ENCODE measurements at places on chromosomes 4 and X.

DNA sequence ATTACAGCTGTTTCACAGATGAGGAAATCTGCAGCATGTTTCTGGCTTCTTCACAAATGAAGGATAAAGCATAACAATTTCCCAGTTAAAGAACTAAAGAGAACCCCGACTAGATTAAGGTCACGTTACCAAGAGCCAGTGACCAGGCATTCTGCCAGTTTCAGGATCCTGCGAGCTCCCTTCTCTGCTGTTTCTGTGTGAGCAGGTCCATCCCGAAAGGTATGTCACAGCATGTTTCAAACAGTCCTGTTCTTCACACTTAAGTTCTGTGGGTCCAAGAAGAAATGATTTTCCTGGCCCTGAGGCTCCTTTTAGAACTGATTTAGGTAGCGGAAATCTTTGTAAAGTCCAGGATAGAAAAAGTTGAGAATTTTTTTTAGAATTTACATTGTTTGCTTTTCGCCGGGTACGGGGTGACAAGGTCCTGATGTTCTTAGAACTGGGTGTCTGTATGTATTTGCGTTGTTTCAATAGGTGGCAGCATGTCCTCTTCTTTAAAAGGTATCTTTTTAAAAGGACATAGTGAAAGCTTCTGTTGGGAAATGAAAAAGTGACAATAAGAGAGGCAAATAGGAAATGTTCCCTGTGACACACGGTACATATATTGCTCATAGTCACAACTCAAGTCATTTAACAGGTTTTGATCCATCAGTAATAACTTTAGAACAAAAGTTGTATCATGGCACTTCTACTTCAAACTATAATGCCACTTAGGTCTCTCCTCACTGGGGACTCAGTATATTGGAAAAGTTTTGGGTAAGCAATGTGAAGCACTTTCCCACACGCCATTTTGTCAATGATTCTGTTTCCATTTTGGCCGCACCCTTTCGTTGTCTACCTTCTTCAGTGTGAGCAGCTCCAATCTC lies 18.4 kb downstream of the IL21 start:
- DNase-seq, result no peak

- DNase-seq, result no peak
Observed at GRCh38 chr4:78459327-78459726, 92.2 kb upstream of the ANXA3 start.

- no peak for DNase-seq
Observed at GRCh38 chr4:184473499-184474262, 669 bp downstream of the IRF2 start.

GRCh38 chrX:114959729-114960128 lies 57.7 kb downstream of the IL13RA2 start:
- no peak for DNase-seq

DNA sequence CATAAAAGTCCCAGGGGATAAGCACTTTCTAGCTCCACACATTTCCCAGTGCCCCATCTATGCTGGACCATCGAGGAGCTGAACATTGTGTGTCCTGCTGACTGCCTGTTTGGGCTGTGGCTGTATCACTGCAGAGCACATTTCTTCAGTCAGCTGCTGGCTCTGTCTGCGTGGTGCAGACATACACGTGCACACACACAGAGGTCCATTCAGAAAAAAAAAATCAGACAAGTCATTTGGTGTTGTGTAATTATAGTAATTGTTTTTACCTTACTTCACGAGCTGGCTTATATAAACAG lies 1.1 kb upstream of the PDLIM3 start:
- DNase-seq, result no peak

DNA sequence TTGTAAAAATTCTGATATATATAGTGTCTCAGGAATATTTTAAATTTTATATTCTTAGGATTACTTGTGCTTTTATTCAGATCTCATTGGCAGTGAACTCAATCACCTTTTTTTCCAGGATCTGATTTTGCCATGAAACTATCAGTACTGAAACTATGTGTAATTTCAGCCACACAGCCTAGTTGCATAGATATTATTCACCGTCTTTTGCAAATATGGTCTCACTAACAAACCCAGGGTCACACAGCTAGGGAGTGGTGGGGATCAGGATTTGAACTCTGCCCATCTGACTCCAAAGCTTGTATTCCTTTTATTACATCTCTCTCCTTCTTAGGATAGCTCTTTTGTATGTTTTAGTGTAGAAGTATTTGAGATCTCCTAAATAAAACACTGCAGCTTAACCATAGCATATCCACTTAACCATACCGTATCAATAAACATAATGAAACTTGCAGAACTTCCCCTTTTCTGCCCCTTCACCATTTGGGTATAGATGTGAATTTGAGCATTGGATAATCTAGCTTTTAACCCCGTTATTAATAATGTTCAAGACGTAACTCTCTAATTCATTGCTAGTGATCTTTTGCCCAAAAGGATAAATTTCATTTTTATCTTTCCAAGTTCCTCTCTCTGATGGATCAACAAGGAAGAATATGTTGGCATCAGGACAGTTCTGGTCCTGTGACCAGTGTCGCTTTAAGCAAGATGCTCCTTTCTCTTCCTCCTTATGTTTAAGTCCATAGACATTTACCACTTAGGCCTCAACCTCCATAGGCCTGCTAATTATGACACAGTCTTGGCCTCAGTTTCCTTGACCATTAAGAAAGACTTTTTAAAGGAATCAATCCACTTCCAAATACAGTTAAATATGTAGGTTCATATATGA lies 74.6 kb downstream of the RAPGEF2 start:
- no peak for DNase-seq

DNA sequence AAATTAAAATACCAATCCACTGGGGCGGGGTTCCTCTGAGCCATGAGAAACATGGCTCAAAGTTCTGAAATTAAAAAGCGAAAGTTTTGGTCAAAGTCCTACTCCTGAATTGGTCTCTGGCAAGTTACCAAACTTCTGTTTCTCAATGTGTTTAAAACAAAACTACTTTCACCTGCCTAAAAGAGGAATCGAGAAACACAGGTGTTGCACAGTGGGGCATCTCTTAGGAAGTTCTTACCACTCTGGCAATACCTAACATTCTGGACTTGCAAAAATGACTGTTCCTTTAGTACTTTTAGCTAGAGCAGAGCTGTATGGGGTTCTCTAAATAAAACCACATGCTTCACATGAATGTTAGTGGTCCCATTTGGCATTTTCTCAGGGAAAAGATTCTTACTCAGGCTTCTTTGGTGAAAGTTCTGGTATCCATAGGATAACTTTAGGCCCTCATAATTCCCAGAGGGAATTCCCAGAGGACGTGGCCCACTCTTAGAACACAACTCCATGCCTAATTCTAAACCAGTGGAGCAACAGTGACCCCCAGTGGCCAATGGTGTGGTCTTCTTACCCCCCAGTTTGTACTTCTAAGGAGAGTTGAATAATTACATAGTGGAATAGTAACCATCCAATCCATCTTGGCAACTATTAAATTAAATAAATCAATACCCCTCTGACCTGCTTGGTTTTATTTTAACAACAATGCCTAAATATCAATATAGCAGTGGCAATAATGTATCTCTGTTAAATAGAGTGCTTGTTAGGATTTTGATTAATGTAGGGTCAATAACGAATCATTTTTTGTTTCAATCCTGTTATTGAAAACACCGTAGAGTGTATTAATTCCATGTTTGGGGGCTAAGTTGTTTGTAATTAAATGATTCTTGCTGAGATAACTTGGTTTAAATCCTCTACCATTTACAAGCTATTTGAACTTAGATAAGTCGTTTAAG lies 21.9 kb downstream of the BMP3 start:
- no peak for DNase-seq

DNA sequence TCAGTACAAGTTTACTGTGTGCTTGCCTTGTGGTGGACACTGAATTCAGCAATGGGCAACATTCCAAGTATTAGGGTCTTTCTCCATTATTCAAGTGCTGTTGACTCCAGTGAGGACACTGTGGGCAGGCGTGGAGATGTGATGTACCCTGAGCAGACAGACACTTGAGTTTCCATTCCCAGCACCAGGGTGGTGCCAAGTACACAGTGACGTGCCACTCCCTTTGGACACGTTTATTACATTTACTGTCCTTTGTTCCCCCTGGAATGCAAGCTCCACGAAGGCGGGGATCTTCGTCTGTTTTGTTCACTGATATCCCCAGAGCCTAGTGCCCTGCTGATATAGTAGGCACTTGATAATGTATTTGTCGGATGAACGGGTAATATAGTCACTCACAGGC lies 130.6 kb upstream of the STX18 start:
- DNase-seq, result no peak

GRCh38 chrX:3779546-3779945 lies 66.1 kb upstream of the PRKX start:
- no peak for DNase-seq

DNA sequence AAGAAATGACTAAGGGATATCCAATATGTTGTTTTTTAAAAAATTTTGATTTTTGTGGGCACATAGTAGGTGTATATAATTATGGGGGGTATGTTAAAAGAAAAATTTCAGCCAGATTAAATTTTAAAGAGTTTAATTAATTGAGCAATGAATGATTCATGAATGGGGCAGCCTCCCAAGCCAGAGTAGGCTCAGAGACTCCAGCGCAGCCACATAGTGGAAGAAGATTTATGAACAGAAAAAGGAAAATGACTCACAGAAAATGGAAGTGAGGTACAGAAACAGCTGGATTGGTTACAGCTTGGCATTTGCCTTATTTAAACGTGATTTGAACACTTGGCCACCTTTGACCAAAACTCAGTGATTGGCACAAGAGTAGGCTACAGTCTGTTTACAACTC lies 91.7 kb downstream of the SPATA18 start:
- DNase-seq, result no peak

GRCh38 chrX:144946666-144947065 lies 300.6 kb upstream of the SPANXN1 start:
- no peak for DNase-seq

Measured in caudate nucleus (tissue), 63 donors.